Activated naive CD4-positive, alpha-beta T cell treated with anti-CD3 and anti-CD28 coated beads, Interleukin-2, amount 50 U/mL, for 16 hours (primary cell): ENCODE measurements at places on chromosomes 3 and 15.

DNA sequence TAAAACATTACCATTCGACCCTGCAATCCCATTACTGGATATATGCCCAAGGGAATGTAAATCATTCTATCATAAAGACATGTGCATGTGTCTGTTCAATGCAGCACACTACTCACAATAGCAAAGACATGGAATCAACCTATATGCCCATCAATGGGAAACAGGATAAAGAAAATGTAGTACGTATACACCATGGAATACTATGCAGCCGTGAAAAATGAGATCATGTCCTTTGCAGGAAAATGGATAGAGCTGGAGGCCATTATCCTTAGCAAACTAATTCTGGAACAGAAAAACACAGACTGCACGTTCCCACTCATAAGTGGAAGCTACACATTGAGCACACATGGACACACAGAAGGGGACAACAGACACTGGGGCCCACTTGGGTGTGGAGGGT, 20.4 kb upstream of the PYDC2 start:
- DNase-seq, result no peak

GRCh38 chr3:107942951-107943749, 147.7 kb downstream of the CD47 start:
- no peak for DNase-seq

- peak; percentile 22 for DNase-seq
Observed at GRCh38 chr3:47283193-47283537, 421 bp downstream of the KLHL18 start.

- no peak for DNase-seq
Observed at GRCh38 chr3:171429635-171430034, 30.6 kb downstream of the TNIK start.

- no peak for DNase-seq
Observed at GRCh38 chr3:50405249-50405648, 45.9 kb upstream of the TMEM115 start.

DNA sequence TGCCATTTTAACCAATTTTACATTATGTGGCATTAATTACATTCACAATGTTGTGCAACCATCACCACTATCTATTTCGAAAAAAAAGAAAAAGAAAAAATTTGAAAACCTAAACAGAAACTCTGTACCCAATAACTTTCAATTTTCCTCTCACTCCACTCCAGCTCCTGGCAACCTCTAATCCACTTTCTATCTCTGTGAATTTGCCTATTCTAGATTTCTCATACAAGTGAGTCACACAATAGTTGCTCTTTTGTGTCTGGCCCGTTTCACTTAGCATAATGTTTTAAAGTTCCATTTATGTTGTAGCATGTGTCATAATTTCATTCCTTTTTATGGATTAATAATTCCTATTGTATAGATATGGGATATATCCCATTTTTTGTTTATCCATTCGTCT, 53.3 kb upstream of the TBC1D5 start:
- no peak for DNase-seq

GRCh38 chr15:89501646-89502045, 5.3 kb upstream of the RHCG start:
- no peak for DNase-seq

GRCh38 chr3:141181196-141181595, 50.4 kb upstream of the PXYLP1 start:
- DNase-seq, result no peak

DNA sequence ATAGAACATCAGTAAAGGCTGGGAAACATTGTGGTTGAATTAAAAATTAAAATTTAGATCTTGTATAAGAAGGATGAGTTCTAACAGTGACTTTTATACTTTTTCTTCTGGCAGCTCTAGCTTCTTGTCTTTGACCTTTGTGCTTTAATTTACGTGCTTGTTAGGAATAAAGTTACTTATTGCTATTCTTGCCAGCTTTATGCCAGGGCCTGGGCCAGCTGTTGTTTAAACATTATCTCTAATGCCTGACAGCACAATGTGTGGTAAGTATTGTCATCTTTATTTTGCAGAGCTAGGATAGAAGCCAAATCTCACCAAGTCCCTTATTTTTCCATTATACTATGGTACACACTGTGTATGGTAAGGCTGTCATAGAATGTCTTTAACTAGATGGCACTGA, 766.7 kb upstream of the GOLIM4 start:
- no peak for DNase-seq

- DNase-seq, result no peak
Observed at GRCh38 chr3:188711881-188712247, 459.9 kb upstream of the TPRG1 start.

GRCh38 chr3:88996691-88997090, 110.7 kb upstream of the EPHA3 start:
- DNase-seq, result no peak

DNA sequence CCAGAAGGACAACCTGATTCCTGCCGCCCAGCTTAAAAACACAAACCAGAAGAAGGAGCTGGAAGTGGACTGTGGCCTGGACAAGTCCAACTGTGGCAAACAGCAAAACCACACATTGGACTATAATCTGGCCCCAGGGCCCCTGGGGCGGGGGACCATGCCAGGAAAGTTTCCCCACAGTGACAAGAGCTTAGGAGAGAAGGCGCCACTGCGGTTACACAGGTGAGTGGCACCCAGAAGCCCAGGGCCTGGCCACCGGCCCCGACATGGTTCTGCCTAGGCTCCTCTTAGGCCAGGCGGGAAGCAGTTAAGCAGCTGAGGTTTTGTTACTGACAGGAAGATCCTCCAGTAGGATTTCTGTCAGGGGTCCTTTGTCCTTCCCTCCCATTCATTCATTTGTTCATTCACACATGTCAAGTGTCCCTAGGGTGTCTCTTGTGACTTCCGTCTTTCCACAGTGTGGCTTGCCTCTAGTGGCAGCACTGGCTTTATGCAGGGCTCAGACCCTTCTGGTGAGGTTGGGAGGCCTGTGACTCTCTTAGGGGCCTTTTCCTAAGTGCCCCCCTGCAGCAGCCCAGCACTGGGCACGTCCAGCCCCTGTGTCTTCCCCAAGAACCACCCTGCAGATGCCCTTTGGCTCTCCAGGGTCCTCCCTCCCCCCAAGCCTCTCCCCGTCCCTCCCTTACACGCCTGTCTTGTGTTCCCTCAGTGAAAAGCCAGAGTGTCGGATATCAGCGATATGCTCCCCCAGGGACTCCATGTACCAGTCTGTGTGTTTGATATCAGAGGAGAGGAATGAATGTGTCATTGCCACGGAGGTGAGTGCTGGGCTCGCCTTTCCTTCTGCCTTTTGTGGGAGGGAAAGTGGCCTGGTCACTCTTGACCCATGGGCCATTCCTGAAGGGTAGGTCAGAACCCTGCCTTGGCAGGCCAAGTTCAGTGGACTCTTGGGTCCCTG, 7.8 kb downstream of the DLL4 start:
- no peak for DNase-seq

DNA sequence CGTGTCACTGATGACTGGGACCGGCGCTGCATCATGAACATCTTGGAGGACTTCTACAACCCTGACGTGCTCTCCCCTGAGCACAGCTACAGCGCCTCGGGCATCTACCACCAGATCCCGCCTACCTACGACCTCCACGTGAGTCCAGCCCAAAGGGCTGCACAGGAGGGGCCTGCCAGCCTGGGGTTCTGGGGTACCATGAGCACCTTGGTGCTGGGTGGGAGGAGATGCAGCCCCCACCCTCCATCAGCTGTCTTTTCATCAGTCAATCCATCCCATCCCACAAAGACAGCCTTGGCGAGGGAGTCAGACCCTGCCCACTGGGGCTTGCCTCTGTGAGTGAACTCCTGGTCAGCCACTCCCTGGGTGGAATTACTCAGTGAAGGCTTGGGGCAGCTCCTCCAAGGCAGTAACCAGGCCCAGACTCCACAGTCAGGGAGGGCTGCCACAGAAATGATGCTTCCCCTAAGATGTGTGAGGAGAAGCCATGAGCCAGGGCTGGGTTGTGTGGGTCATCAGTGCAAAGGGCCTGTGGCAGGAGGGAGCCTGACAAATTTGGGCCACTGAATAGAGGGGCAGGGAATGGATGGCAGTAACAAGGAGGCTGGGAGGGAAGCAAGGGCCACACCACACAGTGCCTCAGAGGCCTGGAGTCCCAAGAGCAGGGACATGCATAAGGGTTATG, 47.9 kb downstream of the SEMA3G start:
- DNase-seq, result no peak

GRCh38 chr3:148073721-148074456, 623.8 kb upstream of the AGTR1 start:
- no peak for DNase-seq

DNA sequence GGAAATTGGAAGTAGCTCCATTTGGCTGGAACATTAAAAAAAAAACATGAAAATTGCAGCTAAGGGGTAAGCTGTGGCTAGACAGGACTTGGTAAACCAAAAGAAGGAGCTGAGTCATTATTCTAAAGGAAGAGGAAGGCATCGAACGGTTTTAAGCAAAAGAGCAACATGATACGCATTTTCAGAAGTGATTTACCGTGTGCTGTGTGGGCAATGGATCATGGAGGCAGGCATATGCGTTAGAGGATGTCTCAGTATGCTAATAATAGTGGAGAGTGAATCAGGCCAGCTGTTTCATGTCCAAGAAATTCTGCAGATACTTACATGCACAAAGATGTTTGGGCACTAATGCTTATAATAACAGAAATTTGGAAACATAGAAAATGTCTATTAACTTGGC, 409.1 kb upstream of the ATP11B start:
- no peak for DNase-seq

- no peak for DNase-seq
Observed at GRCh38 chr3:179840985-179841384, 188.1 kb downstream of the USP13 start.

GRCh38 chr3:142577696-142578328, 721 bp downstream of the ATR start:
- DNase-seq, result no peak

GRCh38 chr15:67495585-67495984, 25.3 kb upstream of the C15orf61 start:
- DNase-seq, result no peak

DNA sequence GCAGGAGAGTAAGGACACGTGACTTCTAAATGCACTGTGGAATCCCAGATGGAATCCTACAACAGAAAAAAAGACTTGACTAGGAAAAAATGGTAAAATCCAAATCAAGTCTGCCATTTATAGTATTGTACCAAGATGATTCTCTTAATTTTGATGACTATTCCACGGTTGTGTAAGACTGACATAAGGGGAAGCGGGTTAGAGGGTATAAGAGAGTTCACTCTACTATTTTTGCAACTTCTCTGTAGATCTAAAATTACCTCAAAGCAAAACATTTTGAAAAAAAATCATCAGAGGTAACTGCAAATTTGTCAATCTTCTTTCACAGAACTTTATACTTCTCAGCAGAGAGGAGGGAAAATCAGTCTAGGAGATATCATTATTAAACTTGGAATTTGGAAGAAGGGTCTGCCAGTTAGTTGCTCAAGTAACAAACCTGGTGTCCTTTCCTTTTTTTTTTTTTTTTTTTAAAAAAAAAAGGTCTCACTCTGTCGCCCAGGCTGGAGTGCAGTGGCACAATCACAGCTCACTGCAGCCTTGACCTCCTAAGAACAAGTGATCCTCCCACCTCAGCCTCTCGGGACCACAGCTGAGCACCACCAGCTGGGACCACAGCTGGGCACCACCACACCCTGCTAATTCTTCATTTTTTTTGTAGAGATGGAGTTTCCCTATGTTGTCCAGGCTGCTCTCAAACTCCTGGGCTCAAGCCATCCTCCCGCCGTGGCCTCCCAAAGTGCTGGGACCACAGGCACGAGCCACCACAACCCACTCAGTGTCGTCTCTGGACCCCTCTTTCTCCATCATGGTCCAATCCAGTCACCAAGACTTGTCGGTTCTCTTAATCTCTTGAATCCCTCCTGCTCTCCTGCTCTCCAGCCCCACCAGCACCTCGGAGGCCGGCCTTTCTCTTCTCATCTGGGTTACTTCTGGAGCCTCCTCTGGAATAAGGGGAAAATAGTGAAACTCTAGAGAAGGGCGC, 14.9 kb upstream of the HES1 start:
- DNase-seq, result no peak

DNA sequence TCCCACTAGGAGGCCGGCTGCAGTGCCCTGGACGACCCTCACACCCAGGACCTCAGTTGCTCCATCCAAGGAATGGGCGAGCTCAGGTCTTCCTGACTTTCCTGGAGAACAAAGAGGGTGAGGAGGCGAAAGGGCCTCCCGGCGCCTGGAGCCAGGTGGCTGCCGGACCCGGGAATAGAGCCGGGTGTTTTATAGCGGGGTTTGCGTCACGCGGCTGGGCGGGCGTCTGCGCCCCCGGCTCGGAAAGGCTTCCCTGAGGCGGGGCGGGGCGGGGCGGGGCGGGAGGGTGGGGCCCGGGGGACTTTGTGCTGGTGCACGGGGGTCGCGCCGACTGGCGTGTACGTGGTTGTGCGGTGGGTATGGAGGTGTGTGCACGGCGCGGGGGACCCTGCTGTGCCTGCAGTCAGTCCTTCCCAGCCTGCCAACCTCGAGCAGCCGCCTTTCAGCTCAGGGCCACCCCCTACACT, 4.6 kb upstream of the PRKCD start:
- no peak for DNase-seq

DNA sequence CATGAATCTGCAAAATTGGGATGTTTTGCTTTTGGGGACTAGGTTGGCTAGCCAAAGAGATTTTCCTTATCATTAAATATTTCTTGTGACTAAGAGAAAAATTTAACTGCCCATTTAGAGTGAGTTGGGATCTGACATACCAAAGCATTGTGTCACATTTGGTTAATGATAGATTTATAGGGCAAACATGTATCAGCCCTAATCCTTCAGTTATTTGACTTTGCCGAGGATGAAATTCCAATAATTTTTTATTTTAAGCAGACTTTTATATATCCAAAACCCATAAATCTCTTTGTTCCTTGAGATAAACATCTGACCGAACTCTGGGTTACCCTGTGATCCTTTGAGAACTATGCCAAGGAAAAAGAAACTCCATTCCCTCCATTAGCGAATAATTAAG, 218.9 kb downstream of the CDIN1 start:
- DNase-seq, result no peak
